ENCODE measurements at places on chromosomes 16 and 17.

DNA sequence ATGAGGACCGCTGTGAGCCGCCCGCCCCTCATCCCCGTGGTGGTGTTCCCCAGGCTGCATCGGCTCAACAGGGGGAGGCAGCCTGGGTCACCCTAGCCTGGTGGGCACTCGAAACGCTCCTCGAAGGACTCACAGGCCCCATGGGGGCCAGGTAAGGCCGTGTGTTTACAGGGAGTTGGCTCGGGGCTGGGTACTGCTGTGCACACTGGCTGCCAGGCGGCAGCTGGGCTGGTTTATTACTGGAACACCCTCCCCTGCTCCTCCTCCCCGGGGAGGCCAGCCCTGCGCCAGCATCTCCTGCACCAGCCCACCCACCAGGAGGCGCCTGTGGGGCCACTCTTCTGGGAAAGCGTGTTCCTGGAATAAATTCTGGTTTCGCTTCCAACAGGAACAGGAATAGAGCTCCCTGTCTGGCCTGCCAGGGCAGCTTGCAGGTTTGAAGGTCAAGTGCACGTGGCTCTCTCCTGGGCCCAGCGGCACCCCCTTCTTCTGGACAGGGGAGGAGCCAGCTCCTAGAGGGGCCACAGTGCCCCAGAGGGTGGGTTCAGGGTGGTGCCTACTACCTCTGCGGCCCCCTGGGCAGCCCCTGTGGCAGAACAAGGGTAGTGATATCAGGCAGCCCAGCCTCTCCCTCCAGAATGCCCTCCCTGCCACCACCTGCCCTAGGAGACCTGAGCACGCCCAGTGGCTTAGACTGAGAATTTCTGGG lies 11.3 kb downstream of the MCRIP1 start:
- no peaks in the 10 kb centered on the region for H3K27me3 ChIP-seq
- no peak overlapping the region for H3K27ac ChIP-seq
- H3K4me1 ChIP-seq, result no peaks in the 10 kb centered on the region
- DNase-seq, result peak; percentile 75
- no peak overlapping the region for H3K4me3 ChIP-seq

DNA sequence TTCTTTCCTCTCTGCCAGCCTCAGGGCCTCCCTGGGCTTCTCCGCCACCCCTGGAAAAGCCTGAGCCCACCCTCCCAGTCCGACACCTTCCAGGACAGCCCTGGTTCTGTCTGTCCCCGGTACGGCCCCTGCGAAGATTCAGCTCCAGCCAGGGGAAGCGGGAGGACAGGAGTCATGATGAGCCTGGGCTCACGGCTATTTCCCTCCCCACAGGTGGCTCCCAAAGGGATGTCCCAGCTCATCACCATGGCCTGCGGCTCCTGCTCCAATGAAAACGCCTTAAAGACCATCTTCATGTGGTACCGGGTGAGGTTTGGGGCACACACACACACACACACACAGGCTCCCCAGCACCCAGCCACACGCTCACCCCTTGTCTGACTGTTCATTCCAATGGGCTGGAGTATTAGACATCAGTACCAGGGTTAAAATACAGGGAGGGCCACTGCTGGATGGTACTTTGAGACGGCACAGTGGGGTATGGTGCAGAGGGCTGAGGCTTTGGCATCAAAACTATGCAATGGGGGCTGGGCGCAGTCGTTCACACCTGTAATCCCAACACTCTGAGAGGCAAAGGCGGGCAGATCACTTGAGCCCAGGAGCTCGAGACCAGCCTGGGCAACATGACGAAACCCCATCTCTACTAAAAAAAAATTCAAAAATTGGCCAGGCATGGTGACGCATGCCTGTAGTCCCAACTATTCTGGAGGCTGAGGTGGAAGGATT lies 32.8 kb downstream of the TMEM186 start:
- no peak overlapping the region for H3K4me3 ChIP-seq
- H3K4me1 ChIP-seq, result no peaks in the 10 kb centered on the region
- no peaks in the 10 kb centered on the region for H3K27me3 ChIP-seq
- H3K27ac ChIP-seq, result no peak overlapping the region
- DNase-seq, result no peak
- no peaks in the 10 kb centered on the region for H3K36me3 ChIP-seq

GRCh38 chr16:54417384-54417783 lies 130.8 kb upstream of the IRX3 start:
- no peaks in the 10 kb centered on the region for H3K27me3 ChIP-seq
- no peak for DNase-seq
- H3K36me3 ChIP-seq, result no peaks in the 10 kb centered on the region
- H3K27ac ChIP-seq, result no peak overlapping the region

DNA sequence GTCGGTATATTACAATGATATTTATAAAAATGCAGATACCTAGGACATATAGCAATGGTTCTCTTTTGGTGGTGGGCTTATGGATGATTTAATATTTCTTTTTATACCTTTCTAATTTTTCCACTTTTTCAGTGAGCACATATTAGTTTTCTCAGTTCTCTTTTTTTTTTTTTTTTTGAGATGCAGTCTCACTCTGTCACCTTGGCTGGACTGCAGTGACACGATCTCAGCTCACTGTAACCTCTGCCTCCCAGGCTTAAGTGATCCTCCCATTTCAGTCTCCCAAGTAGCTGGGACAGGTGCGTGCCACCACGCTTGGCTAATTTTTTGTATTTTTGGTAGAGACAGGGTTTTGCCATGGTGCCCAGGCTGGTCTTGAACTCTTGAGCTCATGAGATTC lies 15.1 kb downstream of the MAP3K14 start:
- DNase-seq, result no peak
- no peaks in the 10 kb centered on the region for H3K36me3 ChIP-seq
- H3K27ac ChIP-seq, result no peak overlapping the region
- H3K4me3 ChIP-seq, result no peak overlapping the region

DNA sequence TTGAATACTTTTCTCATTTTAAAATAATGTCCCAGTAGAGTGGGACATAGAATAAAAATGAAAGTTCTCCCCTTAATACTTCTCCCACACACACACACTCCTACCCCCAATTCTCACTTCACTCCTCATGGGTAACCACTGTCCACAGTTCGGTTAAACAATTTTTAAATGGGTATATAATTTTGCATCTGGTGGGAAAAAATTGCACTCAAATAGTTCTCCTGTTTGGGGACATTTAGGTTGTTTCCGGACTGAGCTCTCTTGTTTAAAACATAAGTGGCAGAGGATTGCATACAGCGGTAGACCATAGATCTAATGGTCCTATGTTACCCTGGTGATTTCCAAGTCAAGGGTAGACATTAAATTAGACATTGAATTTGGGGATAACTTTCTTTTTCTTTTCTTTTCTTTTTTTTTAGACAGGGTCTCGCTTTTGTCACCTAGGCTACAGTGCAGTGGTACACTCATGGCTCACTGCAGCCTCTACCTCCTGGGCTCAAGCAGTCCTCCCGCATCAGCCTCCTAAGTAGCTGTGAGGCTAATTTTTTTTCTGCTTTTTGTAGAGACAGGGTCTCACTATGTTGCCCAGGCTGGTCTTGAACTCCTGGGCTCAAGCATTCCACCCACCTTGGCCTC lies 138.3 kb downstream of the SOCS1 start:
- H3K4me3 ChIP-seq, result no peak overlapping the region
- no peaks in the 10 kb centered on the region for H3K4me1 ChIP-seq
- H3K36me3 ChIP-seq, result no peaks in the 10 kb centered on the region
- H3K27me3 ChIP-seq, result no peaks in the 10 kb centered on the region
- H3K27ac ChIP-seq, result no peak overlapping the region

DNA sequence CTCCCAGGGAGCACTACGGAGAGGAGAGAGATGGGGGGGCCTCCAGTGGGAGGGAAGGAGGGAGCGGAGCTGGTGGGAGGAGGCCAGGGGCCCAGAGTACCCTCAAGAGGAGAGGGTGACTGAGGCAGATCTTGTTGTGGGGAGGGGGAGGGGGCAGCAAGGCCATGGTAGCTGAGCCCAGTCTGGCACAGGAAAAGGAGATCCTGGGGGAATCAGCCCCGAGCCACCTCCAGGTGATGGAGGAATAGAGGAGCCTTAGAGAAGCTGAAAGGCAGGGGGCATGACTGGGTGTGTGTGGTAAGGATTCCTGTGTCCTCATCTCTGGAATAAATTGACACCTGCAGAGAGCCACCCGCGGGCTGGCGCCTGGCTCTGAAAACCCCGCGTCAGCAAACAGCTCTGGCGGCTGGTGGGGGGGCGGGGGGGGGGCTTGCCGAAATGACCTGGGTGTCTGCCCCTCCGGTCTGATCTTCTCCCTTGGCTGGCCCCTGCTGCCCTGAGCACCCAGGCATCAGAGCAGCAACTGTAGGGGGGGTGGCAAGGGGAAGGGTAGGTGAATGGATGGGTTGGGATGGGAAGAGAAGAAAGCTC lies 1.3 kb upstream of the NLGN2 start:
- H3K4me1 ChIP-seq, result no peaks in the 10 kb centered on the region
- H3K27me3 ChIP-seq, result no peaks in the 10 kb centered on the region
- peak overlapping the region; percentile 20 for H3K27ac ChIP-seq
- no peak overlapping the region for H3K4me3 ChIP-seq
- DNase-seq, result no peak

DNA sequence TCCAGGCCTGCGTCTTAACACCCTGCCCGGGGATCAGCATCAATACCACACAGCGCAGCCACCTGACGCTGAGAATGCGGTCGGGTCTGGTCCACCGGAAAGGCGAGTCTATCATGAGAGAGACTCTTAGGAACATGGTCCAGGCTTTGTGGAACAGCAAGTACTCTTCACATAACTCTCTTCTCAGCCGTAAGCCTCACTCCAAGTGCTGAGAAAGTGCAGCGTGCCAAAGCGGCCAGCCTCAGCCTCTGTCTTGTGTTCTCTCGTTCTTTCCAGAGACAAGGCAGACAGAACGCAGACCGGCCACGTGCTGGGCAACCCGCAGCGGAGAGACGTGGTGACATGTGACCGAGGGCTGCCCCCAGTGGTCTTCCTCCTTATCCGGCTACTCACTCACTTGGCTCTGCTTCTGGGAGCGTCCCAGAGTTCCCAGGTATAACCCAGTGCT lies 34.4 kb upstream of the ENDOV start:
- no peaks in the 10 kb centered on the region for H3K36me3 ChIP-seq
- DNase-seq, result peak; percentile 25
- H3K27me3 ChIP-seq, result no peaks in the 10 kb centered on the region
- H3K4me1 ChIP-seq, result no peaks in the 10 kb centered on the region

DNA sequence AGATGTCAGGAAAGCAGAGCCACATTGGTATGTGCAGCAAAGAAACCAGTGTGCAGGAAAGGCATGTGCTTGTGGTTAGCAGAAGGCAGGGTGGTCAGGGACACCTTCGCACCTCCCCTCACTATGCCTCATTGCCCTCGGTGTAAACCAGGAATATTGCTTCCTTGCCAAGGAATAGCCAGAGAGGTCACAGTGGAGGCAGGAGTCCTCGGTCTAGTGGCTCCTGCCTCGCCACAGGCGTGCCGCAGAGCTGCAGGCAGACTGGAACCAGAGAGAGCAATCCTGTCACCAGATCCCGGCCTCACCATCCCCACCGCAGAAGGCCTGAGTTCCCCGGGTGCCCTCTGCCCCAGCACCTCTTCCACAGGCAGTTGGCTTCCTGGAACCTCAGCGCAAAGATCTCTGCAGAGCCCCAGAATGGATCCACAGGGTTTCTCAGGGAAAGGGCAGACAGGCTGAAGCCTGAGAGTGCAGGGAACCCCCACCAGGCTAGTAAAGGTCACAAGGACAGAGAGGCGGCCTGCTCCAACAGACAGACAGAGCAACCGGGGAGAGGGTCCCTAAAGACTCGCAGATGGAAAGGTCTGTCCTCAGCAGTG lies 21.6 kb downstream of the CCDC182 start:
- no peak for DNase-seq
- no peaks in the 10 kb centered on the region for H3K36me3 ChIP-seq
- H3K4me3 ChIP-seq, result no peak overlapping the region
- H3K27me3 ChIP-seq, result no peaks in the 10 kb centered on the region
- H3K27ac ChIP-seq, result no peak overlapping the region

- H3K36me3 ChIP-seq, result no peaks in the 10 kb centered on the region
- H3K4me1 ChIP-seq, result peaks cover 9% of the 10 kb centered on the region
- no peak overlapping the region for H3K4me3 ChIP-seq
- DNase-seq, result no peak
- H3K27ac ChIP-seq, result no peak overlapping the region
Measured at GRCh38 chr17:44097110-44097958, 26.1 kb downstream of the HDAC5 start.

DNA sequence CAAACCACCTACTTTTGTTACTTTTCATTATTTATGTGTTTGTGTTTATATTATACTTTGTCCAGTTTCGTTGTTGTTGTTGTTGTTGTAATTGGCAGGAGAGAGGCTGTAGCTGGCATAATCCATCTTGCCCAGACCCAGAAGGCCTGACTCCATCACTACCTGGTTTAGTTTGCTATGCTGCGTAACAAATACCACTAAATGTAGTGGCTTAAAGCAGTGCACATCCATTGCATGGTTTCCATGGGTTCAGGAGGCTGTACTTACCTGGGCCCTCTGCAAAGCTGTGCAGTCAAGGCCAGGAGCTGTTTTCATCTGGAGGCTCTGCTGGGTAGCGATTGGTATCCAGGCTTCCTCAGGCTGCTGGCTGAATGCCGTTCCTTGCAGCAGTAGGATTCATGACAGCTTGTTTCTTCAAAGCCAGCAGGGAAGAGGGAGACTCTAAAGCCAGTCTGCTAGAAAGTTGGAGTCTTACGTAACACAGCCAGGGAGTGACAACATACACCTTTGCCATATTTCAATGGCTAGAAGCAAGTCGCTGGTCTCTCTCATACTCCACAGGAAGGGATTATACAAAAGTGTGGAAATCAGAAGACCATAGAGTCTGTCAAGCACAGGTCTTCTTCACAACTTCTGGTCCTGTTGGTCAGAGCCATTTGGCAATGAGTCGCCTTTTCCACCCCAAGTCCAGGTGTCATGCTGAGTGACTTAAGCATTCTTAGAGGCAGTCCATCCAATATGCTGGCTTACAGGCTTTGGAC lies 41.1 kb downstream of the TNRC6C start:
- DNase-seq, result peak; percentile 12
- H3K4me3 ChIP-seq, result no peak overlapping the region
- no peaks in the 10 kb centered on the region for H3K4me1 ChIP-seq
- H3K27me3 ChIP-seq, result no peaks in the 10 kb centered on the region
- H3K36me3 ChIP-seq, result no peaks in the 10 kb centered on the region

DNA sequence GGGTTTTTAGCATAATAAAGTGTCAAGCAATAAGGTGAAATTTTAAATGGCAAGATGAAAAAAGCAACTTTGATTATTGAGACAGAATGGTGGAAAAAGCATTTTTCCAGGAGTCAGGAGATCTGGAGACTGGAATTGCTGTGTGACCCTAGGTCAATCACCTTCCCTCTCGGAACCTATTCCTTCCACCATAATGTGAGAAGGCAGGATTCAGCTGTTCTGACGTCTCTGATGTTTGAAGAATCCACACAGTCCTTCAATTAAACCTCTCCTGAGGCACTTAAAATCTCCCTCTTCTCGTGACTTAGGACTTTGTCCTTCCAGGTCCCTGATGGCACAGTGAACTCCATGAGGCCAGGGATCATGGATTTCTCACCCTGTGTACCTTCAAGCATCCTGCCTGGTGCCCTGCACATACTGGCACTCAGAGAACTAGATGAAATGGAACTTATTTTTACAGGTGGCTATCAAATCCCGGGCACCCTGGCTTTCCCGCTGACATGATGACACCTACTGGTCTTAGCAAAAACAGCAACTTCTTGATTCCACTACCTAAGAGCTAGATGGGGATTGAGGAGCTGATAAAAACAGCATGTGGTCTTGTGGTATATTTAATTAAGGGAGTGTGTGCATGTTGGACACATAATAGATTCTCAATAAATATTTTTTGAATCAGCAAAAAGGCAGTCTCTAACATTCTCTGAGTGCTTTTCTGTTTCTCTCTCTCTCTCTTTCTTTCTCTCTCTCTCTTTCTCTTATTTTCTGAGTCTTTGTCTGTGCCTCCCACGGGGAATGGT lies 2.3 kb upstream of the CCDC182 start:
- H3K4me1 ChIP-seq, result no peaks in the 10 kb centered on the region
- H3K36me3 ChIP-seq, result no peaks in the 10 kb centered on the region
- no peak for DNase-seq
- no peaks in the 10 kb centered on the region for H3K27me3 ChIP-seq

GRCh38 chr16:912322-912683 lies 58.5 kb downstream of the LMF1 start:
- no peaks in the 10 kb centered on the region for H3K27me3 ChIP-seq
- H3K36me3 ChIP-seq, result no peaks in the 10 kb centered on the region
- DNase-seq, result no peak
- no peak overlapping the region for H3K4me3 ChIP-seq
